Activated CD8-positive, alpha-beta memory T cell treated with anti-CD3 and anti-CD28 coated beads, Interleukin-2, amount 50 U/mL, for 4 hours (primary cell): ENCODE measurements at places on chromosomes 7 and 10.
A peak's percentile ranks its signal among the peaks of the same experiment; 100 is the strongest.

- DNase-seq = no peak
Observed at GRCh38 chr7:102942181-102942866, 29.5 kb downstream of the LRRC17 start.

DNA sequence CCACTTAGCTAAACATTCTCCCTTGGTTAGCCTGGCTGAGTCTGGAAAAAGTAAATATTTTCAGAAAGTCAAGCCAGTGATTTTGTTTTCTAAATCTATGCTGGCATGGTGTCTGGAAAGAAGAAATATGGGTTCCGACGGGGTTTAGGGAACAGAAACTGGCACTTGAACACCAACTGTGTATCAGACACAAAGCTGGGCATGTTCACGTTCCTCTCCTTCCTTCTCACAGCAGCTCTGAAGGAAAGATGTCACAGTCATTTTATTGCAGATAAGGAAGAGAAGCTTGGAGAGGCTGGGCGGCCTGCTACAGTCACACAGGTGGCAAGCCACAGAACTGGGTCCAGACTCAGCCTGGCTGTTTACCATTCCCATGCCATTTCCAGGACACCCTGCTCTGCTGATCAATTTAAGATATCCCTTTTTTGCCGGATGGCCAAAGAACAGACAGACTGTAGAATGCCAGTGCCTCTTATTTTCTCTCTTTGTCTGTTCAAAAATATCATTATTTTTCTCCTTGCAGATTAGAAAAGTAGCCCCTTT lies 118.8 kb downstream of the HERPUD2 start:
- no peak for DNase-seq

DNA sequence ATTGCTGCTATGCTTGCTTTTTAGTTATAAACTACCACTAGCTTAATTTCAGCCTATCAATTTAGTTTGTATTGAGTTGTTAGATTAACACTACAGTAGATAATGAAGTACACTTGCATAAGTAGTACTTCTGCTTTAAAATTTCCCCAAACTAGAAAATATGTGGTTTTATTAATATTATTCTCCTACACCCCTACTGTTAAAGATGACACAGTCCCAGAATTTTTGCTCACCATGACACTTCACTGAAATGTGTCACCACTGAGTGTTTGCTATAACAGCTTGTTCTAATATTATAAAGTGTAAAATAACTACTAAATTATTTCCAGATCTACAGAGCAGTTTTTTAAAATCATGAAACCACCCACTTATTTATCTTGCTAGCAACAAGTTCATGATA lies 31.6 kb downstream of the RHEB start:
- no peak for DNase-seq

- DNase-seq = no peak
Observed at GRCh38 chr7:57367171-57367570, 82.8 kb upstream of the ZNF716 start.

DNA sequence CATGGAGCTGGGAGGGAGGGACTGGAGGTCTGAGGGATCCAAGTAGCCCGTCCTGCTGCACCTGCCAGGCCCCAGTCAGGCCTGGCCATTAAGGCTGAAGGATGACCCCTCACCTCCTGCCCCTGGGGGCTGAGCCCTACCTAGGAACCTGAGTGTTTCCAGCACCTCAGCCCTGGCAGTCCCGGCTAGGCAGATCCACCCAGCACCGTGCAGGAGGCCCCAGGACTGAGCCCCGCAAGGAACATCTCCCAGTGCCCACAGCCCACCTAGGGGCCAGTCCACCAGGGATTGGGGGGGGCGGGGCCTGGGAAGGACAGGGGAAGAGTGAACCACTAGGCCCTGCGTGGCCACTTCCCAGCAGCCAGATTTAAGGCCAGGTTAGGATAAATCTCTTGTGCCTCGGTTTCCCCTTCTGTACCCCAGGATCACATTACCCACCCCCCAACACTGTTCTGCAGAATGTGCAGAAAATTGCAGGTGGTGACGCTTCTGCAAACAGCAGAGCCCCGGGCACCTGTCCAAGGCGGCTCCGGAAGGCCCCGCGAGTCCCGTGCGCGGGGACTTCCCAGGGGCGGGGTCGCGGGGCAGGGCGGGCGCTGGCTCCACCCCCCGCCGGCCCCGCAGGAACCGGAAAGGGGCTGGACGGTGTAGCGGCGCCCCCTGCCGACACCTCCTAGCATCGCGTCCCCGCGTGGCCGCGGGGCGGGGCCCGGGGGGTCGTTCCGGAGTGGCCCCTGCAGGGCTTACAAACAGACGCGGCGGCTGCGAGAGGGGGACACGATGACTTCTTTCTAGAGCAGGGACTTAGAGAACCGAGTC lies 55.9 kb downstream of the PWWP2B start:
- DNase-seq = peak; percentile 91

GRCh38 chr7:1695800-1696454 lies 25.9 kb downstream of the ELFN1 start:
- DNase-seq = no peak

GRCh38 chr7:38699471-38699870 lies 68.3 kb upstream of the AMPH start:
- DNase-seq = no peak

- no peak for DNase-seq
Observed at GRCh38 chr10:79417731-79418130, 27.7 kb downstream of the ZCCHC24 start.
